ENCODE measurements at places on chromosomes 6 and 20. TPM values are rescaled to one million over a fixed set of nuclear protein-coding genes. Genes with fewer than 3 reads are reported as not detected.
A peak's percentile ranks its signal among the peaks of the same experiment; 100 is the strongest.

The ADGRB3 gene
- total RNA-seq, result not detected

DNA sequence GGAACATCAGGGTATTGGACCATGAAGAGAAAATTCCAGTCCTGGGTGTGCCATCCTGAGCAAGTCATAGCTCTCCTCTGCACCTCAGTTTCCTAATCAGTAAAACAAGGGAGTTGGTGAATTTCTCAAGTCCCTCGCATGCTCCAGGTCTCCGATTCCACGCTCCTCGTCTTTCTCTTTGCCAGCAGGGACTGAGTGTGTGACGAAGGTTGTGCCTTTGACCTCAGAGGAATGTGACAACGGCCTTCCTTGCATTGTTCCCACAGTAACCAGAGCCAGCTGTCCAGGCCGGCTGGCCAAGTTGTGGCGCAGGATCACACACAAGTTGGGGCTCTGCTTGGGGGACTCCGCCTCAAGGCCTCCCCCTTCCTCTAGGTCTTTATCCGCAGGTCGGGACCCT is 217.3 kb downstream of the ATXN1 start:
- H3K4me3 ChIP-seq, result no peak overlapping the region
- H3K4me1 ChIP-seq, result peaks cover 9% of the 10 kb centered on the region
- no peak for DNase-seq
- H3K27me3 ChIP-seq, result no peaks in the 10 kb centered on the region
- H3K36me3 ChIP-seq, result peaks cover 4% of the 10 kb centered on the region
- H3K27ac ChIP-seq, result no peak overlapping the region

DNA sequence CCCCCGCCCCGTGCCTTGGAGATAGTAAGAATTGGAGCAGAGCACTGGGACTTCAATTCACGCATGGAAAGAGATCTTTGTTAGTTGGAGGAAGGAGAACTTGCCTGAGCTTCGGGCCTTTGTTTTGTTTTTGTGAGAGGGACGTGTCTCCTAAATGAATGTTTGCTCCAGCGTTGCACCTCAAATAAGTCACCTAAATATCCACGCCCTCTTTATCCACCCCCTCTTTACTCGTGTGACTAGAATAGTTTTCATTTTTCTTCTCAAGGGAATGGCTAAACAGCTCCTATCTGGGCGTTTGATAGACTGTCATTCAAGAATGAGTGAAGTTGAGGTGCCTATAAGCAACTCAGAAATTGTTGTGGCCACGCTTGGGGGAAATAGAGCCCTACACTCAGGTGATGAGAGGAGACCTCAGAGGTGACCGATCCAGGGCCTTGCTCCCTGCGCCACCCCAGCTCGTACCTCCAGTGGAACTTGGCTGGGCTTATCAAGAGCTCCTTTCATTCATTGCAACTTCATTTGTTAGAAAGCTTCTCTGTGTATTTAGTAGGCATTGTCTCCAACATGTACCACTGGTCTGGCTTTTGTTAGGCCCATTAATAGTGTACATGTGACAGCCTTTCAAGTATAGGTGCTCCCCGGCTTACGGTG is 861 bp downstream of the PCMTD2 start:
- peaks cover 4% of the 10 kb centered on the region for H3K27me3 ChIP-seq
- H3K4me1 ChIP-seq, result peaks cover 39% of the 10 kb centered on the region
- DNase-seq, result no peak
- H3K27ac ChIP-seq, result peak overlapping the region; percentile 84

- peak overlapping the region; percentile 4 for H3K4me3 ChIP-seq
- H3K36me3 ChIP-seq, result peaks cover 12% of the 10 kb centered on the region
- H3K4me1 ChIP-seq, result peaks cover 11% of the 10 kb centered on the region
These were observed 140.7 kb downstream of the ESR1 start for GRCh38 chr6:151948002-151948743.

DNA sequence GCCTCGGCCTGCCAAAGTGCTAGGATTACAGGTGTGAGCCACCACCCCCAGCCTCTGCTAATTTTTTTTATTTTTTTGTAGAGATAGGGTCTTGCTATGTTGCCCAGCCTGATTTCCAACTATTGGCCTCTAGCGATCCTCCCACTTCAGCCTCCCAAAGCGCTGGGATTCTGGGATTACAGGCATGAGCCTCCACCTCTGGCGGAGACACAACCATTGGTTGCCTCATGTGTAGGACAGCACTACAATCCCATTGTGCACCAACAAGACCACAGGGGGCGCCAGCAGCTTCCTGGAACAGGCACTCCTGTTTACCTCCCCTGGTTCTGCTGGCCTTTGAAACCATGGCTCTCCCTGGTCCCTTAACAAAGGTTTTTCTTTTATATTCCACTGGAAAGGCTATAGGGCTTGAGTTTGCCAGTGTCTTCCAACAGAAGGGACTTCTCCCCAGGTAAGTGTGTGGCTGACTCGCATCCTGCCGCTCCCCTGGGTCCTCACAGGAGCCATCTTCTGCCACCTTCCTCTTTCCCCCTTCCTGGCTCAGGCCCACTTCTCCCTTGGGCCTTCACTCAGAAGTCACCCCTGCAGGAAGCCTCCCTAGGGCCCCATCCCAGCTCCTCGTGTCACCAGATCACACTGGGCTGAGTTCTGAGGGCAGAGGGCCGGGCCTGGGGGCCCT is 39.2 kb upstream of the TLDC2 start:
- H3K4me1 ChIP-seq, result peaks cover 42% of the 10 kb centered on the region
- peak; percentile 78 for DNase-seq
- no peaks in the 10 kb centered on the region for H3K27me3 ChIP-seq

The PRR18 gene
- not detected for total RNA-seq

DNA sequence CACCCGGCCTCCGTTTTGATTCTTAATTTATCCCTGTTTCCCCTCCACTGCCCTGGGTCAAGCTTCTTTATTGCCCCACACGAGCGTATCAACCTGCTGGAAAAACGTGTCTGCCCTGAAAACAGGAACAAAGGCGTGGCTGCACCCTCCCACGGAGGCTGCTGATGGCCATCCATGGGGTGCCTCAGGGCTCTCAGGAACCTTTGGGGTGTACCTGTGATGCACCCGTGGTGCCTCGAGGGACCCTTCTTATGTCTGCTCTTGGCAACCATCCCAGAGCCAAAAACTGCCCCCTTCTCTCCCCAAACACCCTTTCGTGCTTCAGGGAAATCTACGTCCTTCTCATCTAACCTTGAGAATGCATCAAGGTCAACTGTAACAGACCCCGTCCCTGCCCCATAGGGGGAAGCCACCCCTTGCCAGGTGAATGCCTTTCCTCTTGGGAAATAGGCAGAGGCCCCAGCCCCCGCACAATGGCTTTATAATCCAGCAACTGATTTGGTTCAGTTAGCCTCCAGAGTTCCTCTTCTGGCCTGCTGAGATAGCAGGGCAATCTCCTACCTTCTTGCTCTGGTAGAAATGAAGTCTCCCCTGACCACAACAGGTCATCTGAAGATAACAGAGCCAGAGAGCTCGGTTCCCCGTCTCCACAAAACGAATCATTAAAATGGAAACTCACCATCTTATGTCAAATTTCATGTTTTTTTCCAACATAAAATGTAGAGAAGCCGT is 29.4 kb downstream of the PSMG4 start:
- no peaks in the 10 kb centered on the region for H3K4me1 ChIP-seq
- H3K36me3 ChIP-seq, result no peaks in the 10 kb centered on the region
- H3K27me3 ChIP-seq, result no peaks in the 10 kb centered on the region
- no peak overlapping the region for H3K27ac ChIP-seq

- no peak overlapping the region for H3K27ac ChIP-seq
- H3K4me3 ChIP-seq, result no peak overlapping the region
- H3K36me3 ChIP-seq, result no peaks in the 10 kb centered on the region
- peaks cover 10% of the 10 kb centered on the region for H3K4me1 ChIP-seq
These were observed 12.0 kb upstream of the PKIG start for GRCh38 chr20:44570367-44570766.

- H3K27ac ChIP-seq, result no peak within 1 kb of the TSS
- peaks cover 8% of the 10 kb centered on the region for H3K4me1 ChIP-seq
- H3K27me3 ChIP-seq, result peaks cover 40% of the 10 kb centered on the region
- H3K4me3 ChIP-seq, result peak within 1 kb of the TSS; percentile 16
- peaks cover 7% of the 10 kb centered on the region for H3K36me3 ChIP-seq
These were observed at the start of gene ANKRD60 for GRCh38 chr20:58228484-58229197. Gene ANKRD60, minus strand, starts transcription at chr20:58228653. Its CDS starts 0 bp downstream, at chr20:58228653.

GRCh38 chr6:39005774-39006173 is 42.8 kb upstream of the GLP1R start:
- H3K4me1 ChIP-seq, result no peaks in the 10 kb centered on the region
- no peak for DNase-seq

DNA sequence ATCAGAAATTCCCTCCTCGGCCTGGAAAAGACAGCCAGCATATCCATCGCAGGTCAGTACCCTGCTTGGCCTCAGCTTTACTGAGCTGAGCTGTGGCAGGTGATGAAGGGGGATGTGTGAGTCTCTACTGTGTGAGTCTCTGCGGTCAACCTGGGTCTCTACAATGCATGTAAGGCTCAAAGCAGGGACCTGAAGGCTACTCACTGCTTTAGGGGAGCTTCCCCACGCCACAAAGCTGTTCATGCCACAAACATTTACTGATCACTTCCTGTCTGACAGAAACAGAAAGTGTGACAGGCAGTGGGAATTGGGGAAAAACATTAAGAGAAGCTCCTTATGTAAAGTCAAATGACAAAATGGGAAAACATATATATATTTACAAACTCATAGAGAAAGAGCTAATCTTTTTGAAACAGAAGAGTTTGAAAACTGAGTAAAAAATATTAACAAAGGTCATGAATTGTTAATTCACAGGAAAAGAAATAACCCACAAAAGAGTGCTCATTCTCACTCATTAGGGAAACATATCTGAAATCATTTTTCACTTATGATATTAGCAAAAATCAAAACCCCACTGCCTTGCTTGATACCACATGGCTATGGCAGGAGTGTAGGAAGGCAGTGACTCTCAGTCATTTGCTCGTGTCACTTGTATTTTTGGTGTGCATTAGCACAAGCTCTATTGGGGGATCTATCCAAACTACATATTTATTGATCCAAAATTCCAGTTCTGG is 5.8 kb downstream of the BTN3A3 start:
- DNase-seq, result peak; percentile 43
- no peaks in the 10 kb centered on the region for H3K27me3 ChIP-seq
- peak overlapping the region; percentile 24 for H3K4me3 ChIP-seq
- H3K36me3 ChIP-seq, result peaks cover 72% of the 10 kb centered on the region

The CST2 gene
- total RNA-seq, result not detected
